ENCODE measurements at places on chromosomes 13 and 19. TPM values are rescaled to one million over a fixed set of nuclear protein-coding genes. Genes with fewer than 3 reads are reported as not detected.

STK11 gene
- total RNA-seq, result 51.4 TPM

SPHK2 gene
- 13.4 TPM for total RNA-seq

FUT1 gene
- 1.1 TPM for total RNA-seq

GDF15 gene
- 18.2 TPM for total RNA-seq

LMTK3 gene
- total RNA-seq, result not detected

ADGRE3 gene
- not detected for total RNA-seq

C5AR1 gene
- 0.49 TPM for total RNA-seq

RAB3A gene
- 1.5 TPM for total RNA-seq

DCT gene
- total RNA-seq, result not detected

ICAM4 gene
- total RNA-seq, result 0.49 TPM

ONECUT3 gene
- total RNA-seq, result not detected

TMPRSS9 gene
- total RNA-seq, result not detected

GFY gene
- not detected for total RNA-seq

FBXO27 gene
- total RNA-seq, result 0.18 TPM
